ENCODE measurements at places on chromosomes 13 and 19. TPM values are rescaled to one million over a fixed set of nuclear protein-coding genes. Genes with fewer than 3 reads are reported as not detected.

Gene KIR2DL4
- 3.7 TPM for total RNA-seq

Gene CYP2A6
- not detected for total RNA-seq

Gene SPACA4
- total RNA-seq = not detected

DNA sequence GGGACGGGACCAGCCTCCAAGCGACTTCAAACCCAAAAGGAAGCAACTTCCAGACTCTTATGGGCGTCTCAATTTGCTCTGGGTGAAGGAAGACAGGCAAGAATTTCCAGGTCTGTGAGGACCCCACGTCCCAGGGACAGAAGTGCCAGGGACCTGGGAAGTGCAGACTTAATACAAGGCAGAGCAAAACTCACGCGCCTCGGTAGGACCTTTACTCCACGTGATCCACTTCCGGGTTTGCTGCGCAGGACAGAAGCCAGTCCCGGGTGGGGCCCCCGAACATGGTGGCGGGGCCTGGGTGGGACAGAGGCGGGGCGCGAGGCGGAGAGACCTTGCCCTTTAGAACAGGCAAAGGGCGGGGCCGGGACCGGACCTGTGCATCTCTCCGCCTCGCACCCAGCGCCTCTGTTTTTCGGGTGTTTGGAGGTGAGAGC lies 9.3 kb downstream of the ZNF611 start:
- DNase-seq = no peak

Gene KLF16
- total RNA-seq = 31.9 TPM

Gene TEX29
- total RNA-seq = 0.66 TPM

Gene MBD3L3
- not detected for total RNA-seq

Gene ZNF557
- total RNA-seq = 20.8 TPM

DNA sequence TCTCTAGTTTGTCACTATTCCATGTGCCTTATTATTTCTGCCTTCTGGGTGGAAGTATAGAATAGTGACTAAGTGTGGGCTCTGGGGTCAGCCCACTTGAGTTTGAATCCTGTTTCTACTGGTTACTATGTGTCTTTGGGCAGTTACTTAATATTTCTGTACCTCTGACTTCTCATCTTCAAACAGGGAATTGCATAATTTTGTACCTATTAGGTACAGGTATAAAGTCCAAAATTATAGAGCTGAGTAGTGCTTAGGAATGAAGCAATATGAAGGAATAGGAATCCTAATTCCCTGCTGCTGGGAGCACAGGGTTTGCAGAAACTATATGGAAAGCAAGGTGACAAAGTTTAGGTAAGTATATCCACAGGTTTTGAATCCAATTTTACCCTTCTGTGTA lies 564.5 kb downstream of the GPC5 start:
- no peak for DNase-seq

- DNase-seq = no peak
Observed at GRCh38 chr13:95457294-95457693, 95.2 kb upstream of the CLDN10 start.

DNA sequence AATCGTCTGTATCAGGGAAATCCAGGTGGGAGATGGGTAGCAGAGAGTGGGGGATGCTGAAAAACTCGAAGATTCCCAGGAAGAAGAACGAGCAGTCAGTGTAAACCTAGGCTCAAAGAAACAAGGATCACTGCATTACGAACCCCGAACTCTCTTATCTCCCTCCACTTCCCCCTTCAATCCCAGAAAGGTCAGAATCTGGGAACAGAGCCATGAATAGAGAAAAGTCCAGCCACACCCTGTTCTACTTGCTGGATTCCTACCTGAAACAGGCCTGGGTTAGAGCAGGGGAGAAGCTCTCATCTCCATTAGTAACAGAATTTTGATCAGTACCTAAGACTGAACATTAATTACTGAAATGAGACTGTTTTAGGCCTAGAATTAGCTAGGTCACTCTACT lies 24.4 kb downstream of the EPSTI1 start:
- no peak for DNase-seq

Measured in spleen (tissue), 13 donors.